ENCODE measurements at places on chromosomes 1 and 21.

- DNase-seq = no peak
Observed at GRCh38 chr1:108657356-108658080, 3.4 kb downstream of the HENMT1 start.

- DNase-seq = no peak
Observed at GRCh38 chr1:204455063-204455830, 39.4 kb downstream of the PIK3C2B start.

- DNase-seq = no peak
Observed at GRCh38 chr1:19009882-19010321, 53.4 kb upstream of the IFFO2 start.

DNA sequence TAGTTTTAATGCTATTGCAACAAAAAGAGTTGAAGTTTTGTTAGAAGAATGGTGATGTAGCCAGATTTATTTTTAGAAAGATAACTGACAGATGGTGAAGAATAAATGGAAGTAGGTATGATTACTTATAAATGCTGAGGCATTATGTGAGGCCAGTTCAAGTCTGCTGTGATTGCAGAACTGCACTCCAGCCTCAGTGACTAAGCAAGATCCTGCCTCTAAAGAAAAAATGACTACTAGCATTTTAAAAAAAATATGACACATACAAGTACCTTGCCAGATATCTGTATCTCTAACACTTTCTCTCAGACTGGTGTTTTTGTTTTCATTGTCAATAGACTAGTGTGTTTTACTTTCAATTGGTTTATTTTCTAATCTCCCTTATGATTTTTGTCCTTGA, 1242.4 kb upstream of the ADGRL4 start:
- no peak for DNase-seq

- peak; percentile 45 for DNase-seq
Observed at GRCh38 chr1:145719230-145720079, at the start of gene CD160. Gene CD160, plus strand, starts transcription at chr1:145719499. Its CDS starts 8,829 bp downstream, at chr1:145728328.

GRCh38 chr21:34343838-34344381, 19.9 kb upstream of the KCNE2 start:
- no peak for DNase-seq

DNA sequence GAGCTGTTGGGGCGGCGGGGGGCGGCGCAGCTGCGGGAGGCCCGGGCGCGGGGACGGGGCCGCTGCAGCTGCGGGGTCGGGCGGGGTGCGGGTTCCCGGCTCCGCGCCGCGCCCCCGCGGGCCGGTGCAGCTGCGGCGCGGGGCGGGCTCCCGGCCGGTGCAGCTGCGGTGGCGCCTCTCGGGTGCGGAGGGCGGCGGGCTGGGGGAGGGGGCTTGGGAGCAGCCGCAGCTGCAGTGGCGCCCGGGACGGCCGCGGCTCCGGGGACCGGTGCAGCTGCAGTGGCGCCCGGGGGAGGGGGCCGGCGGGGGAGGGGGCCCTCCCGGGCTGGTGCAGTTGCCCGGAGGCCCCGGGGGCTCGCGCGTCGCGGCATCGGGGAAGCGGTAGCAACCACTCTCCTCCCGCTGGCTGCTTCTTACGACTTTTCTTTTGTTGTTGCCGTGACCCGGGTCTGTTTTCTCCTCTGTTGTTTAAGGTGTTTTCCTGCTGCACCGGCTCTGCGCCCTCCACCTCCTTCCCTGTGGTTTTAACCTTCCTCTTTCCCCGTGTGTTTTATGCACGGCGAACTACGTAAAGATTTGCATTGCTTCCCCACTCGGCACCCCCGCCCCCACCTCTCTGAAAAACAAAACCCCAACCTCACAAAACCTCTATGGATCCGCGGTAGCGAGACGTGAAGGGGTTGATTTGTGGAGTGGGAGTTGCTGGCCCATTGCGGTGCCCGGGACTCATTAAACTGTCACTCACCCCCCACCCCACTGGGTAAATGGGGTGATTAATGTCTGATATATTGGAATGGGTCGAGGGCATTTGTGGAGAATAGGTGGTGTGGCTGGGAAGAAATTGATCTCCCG, 1.7 kb upstream of the ZBTB18 start:
- peak; percentile 48 for DNase-seq

DNA sequence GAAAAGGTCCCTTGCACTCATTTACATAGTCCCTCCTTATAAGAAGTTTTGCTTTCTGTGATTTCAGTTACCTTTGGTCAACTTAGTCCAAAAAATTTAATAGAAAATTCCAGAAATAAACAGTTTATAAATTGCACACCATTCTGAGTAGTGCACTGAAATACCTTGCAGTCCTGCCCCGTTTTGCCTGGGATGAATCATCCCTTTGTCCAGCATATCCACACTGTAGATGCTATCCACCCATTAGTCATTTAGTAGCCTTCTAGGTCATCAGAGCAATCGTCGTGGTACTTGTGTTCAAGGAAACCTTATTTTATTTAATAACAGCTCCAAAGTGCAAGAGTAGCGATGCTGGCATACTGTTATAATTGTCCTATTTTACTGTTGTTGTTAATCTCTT, 38.0 kb downstream of the SPRTN start:
- no peak for DNase-seq

DNA sequence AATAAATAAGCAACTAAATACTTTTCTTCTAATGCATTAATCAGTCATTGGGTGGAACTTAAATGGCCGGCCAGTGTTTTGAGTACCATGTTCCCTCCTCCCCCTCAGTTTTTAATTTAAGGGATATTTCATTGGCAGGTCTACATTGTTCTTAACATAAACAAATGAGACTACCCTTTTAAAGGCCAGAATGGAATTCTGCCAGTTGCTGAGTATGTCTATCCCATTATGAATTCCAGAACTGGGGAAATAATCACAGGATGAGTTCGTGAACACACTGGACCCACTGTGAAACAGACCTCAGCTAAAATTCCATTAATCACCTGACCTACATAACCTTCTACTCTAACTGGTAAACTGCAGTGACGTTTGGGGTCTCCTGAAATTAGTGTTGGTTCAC, 305.5 kb upstream of the PKN2 start:
- DNase-seq = no peak

DNA sequence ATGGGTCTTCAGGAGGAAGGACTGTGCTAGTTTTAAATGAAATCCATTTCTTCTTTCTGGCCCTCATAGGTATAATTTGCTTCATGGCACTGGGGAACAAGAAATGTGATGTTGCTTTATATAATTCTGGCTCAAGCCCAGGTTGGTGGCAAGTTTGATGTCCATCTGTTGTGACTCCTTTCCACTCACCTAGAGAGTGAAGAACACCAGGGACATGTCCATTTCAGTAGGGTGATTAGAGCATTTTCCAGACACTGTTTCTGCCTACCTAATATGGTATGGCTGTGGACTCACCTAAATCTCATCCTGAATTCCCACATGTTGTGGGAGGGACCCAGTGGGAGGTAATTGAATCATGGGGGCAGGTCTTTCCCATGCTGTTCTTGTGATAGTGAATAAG, 278.1 kb downstream of the LMX1A start:
- DNase-seq = no peak

DNA sequence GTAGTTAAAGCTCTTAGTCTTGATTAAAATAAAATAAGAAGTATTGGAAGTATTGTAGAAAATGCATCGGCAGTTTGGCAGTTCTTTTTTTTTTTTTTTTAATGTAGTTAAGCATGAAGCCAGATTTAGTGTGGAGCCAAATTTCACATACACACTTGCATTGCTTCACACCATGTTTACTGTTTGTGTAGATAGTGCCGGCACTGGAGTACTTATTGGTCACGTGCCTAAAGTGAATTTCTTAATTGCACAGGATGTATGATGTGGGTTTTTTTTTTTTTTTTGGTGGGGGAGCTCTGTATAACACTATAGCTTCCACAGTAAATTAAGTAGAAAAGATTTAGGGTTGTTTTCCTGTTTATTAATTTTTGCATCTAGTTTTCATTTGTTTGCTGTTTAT, 21.2 kb upstream of the TMEM61 start:
- no peak for DNase-seq

DNA sequence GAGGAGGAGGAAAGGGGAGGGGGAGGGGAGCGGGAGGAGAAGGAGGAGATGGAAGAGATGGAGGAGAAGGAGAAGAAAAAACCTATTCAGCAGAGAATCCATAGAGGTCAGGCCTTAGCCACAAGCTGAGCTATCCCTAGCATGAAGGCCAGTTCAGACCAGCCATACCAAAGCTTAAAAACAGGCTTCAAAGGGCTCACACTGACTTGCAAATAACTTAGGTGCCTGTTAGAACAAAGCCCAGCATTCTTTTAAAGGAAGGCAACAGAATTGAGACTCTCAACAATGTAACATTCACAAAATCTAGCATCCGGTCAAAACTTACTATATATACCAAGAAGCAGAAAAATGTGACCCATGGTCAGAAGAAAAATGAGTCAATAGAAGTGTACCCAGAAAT, 43.6 kb upstream of the IFFO2 start:
- no peak for DNase-seq

- DNase-seq = no peak
Observed at GRCh38 chr1:207081806-207082205, 6.9 kb upstream of the C4BPB start.

DNA sequence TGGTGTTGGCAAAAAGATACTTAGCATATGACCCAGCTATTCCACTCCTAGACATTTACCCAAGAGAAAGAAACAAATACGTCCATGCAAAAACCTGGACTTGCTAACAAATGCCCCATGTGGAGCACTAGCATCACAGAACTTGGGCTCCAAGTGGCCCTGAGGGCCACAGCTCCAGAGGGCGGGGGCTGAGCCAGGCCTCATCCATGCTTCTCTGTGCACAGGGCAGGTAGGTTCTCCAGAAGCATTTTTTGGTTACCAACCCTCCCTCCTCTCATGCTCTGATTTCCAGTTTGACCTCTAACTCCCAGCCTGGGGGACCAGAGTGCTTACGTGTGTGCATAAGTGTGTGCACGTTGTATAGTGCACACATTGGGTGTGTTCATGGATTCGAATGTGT, 2.0 kb downstream of the KRTAP12-2 start:
- DNase-seq = no peak

DNA sequence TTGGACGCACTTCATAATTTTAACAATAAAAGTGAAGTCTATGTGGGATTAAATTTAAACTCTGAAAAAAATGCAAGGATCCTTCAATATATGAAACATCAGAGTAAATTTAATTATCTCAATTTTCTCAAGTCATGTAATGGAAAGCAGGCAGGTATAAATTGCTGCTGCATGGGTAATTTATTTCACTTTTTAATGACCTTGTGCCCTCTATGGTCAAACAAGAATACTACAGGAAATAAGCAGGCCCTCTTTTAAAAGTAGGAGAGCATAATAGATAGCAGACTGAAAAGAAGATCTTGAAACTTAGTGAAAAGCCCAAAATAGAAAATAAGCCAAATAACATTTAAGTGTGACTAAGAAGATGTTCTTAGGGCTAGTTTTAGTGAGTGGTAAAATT, 22.9 kb downstream of the BCAS2 start:
- peak; percentile 43 for DNase-seq

DNA sequence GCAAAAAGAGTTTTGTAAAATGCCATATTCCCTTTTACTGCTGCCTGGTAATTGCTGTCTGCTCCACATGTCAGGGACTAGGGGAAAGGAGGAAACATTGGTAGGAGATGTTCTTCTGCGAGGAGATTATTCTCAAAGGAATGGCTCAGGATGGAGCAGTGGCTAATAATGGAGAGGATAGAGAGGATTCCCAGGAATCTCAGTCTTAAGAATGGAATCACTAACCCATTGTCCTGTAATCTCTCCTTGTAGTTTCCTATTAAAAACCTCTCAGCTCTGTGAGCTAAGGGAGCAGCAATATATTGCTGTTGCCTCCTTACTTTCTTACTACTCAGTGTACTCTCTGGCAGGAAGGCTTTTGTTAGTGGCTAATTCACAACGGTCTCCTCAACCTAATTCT, 175.4 kb downstream of the HS2ST1 start:
- no peak for DNase-seq

DNA sequence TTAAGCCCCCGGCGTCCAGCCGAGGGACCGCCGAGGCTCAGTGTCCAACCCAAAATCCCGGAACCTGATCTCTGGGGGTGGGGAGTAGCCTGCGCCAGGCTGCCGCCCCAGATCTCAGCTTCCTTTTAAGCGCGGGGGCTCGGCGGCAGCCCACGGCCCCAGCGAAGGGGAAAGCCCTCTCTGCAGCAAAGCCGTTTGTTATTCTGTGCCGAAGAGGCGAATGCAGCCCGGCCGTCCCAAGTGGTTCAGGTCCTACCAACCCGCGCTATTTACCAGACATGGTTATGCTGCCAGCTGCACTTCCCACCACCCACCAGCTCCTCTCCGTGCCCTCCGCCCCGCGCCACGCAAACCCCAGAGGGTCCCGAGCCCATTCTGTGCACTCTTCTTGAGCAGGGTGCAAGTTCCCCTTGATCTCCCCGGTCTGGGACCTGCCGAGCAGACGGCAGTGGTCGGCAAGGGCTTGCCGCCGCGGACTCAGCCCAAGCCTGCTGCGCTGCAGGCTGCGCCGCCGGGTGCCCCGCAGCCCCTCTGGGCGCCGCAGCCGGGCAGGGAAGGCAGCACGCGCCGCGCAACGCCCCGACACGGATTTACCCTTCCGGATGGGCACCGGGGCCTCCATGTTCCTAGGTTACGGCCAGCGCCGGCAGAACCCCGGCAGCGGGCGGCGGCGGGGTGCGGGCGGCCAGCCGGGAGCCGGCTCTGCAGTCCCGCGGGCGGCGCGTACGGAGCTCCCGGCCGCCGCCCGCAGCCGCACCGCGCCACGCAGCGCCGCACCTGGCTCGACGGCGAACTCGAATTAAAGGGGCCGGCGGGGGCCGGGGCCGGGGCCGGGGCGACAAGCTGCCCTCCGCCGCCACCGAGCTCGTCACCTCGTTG, 738 bp upstream of the KCNA2 start:
- no peak for DNase-seq

- DNase-seq = no peak
Observed at GRCh38 chr1:156923670-156924477, 3.4 kb downstream of the LRRC71 start.

DNA sequence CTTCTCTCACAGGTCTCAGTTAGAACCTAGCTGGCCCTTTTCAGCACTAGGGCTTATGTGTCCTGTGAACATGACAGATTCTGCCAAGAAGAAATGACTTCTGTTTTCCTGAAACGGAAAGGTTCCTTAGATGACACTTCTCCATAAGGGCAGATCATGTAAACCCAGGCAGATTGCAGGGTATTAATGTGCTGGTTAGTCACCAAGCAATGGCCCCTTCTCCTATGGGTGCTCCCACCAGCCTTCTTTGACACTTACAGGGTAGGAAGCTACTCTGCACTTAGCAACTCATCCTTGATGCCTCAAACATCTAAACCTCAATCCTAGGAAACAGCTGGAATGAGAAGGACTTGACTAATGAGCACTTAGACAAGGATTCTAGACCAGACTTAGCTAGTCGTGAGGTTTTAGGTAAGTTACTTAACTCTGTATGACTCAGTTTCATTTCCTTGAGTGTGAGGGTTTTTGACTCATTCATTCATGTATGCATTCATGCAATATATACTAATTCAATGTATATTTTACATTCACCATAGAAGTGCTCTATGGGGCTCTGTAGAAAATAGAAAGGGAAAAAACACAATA, 74.1 kb upstream of the PLXNA2 start:
- DNase-seq = no peak

DNA sequence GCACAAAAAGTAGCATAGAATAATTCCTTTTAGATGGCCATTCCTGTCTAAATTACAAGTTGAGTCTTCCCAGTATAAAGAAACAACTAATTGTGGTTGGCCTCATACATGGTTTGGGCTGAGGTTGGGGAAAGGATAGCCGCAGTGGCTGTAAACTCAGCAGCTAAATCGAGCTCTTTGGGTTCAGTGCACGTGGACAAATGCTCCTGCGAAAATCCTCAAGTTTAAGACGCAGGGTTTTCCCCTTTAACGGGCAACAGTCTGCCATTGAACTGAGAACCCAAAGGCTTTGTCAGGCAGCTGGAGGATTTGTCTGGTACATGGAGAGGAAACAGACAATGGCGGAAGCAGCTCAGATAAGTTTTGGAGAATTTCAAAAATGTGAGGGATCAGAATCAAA, 331.9 kb downstream of the TGFB2 start:
- no peak for DNase-seq

Measured in GM10248 (cell line).